ENCODE measurements at places on chromosomes 1 and 21.

DNA sequence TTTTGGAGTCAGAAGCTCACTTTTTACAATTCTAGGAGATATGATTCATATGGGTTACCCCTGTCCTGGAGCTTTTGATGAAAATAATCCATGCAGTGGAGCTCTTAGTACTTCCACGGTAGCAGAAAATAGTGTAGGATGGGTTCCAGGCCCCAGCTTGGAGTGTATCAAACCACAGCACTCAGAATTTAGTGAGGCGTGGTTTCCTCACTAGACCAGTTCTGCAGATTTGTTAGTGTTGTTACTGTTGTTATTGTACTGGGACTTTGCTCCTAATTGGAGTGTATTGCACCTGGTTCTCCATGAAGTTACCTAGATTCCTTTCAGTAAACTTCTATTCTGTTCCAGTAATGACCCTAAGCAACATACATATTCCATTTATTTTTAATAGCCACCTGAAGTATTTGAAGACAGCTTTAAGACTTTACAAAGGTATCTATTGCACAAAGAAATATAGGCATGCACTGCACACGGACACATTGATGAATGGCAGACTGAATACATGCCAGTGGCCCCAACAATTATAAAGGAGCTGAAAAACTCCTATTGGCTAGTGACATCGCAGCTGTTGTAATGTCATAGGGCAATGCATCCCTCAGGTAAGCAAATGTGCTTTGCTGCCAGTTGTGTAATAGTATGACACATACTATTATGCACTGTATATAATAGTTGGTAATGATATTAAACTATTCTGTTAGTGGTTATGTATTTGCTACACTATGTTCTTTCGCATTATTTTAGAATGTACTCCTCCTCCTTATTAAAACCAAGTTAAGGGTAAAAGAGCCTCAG is 1058.0 kb downstream of the KCNT2 start:
- no peaks in the 10 kb centered on the region for H3K4me1 ChIP-seq
- no peaks in the 10 kb centered on the region for H3K36me3 ChIP-seq
- DNase-seq: no peak
- H3K4me3 ChIP-seq: no peak overlapping the region

DNA sequence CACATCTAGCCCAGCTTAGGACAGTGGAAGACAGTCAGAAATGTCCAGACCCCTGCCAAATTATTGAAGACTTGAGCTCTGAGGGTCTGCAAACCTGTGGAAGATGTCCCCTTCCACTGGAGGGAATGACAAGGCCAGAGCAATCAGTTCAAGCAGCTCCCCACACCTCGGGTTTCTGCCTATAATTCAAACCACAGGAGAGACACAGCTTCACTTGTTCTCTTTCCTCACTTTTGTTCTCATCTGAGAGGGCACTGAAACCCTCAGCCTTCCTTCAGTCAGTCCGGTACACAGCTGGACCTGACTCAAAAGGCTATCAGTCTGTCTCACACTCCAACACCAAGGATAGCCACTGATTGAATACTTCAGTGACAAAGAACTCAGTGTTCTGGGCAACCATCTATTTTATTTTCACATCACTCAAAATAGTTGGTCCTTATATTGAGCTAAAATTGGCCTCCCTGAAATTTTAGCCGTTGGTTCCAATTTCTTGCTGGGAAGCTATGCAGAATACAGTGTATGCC is 70.1 kb downstream of the TENT5C start:
- no peak overlapping the region for H3K27ac ChIP-seq
- no peak for DNase-seq
- H3K36me3 ChIP-seq: no peaks in the 10 kb centered on the region
- H3K27me3 ChIP-seq: peaks cover 33% of the 10 kb centered on the region

DNA sequence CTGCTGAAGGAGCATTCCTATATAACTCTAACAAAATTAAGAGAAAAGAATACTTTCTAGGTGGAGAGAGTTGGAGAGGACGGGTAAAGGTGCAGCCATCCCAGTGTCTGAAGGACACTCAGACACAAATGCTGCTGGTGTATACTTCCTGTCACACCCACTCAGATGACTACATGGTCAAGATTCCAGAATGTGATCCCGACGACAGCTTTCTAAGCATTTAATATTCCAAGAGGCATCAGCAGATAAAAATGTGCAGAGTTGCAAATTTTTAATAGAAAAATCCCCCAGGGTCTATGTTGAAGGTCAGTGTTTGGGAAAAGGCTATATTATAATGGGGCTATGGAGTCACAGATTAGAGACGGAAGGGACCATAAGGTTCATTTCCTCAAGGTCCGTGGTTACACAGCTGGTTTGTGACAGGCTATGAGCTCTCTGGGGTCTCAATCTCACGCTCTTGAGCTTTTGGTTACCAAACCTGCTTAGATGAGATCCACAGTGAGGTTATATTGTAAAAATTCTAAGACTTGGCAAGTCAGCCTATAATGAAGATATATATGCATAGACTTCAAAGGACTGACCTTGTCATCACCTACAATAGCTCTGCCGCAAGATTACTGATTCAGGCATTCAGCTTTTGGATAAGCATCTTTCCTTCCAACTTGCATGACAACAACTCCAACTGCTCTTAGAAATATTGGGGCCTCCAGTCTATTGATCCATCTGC is 35.1 kb downstream of the ZNF281 start:
- no peak overlapping the region for H3K27ac ChIP-seq
- no peaks in the 10 kb centered on the region for H3K27me3 ChIP-seq
- no peak for DNase-seq
- H3K4me1 ChIP-seq: peaks cover 2% of the 10 kb centered on the region
- no peak overlapping the region for H3K4me3 ChIP-seq

- no peaks in the 10 kb centered on the region for H3K27me3 ChIP-seq
- H3K36me3 ChIP-seq: peaks cover 17% of the 10 kb centered on the region
- DNase-seq: no peak
- H3K4me3 ChIP-seq: no peak overlapping the region
- no peak overlapping the region for H3K27ac ChIP-seq
These were observed 138.4 kb upstream of the TIAM1 start for GRCh38 chr21:31482460-31482859.

- no peaks in the 10 kb centered on the region for H3K27me3 ChIP-seq
- no peaks in the 10 kb centered on the region for H3K4me1 ChIP-seq
- peaks cover 6% of the 10 kb centered on the region for H3K36me3 ChIP-seq
- no peak for DNase-seq
These were observed 214.5 kb upstream of the ZRANB2 start for GRCh38 chr1:71295350-71295749.

GRCh38 chr1:154791292-154792166 is 78.6 kb downstream of the KCNN3 start:
- peak overlapping the region; percentile 60 for H3K4me3 ChIP-seq
- DNase-seq: peak; percentile 83
- peaks cover 55% of the 10 kb centered on the region for H3K4me1 ChIP-seq
- H3K27ac ChIP-seq: peak overlapping the region; percentile 96
- H3K27me3 ChIP-seq: no peaks in the 10 kb centered on the region

DNA sequence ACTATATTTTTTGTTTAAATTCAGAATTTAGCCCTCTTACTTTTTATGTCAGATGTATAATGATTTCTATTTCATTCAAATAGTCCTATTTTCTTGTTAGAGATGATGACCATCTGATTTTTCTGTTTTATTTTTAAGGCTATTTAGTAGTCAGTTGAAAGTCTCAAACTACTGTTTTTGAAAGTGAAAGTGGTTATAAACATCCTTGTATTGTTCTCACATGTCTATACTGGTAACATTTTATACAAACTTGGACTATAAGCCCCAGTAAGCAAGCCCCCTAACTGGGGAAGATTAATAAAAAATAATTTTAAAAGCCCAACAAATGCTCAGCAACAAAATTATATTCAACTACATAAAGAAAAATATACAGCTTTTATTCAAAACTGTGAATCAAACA is 271.3 kb upstream of the RGS18 start:
- H3K4me3 ChIP-seq: no peak overlapping the region
- no peaks in the 10 kb centered on the region for H3K4me1 ChIP-seq
- no peaks in the 10 kb centered on the region for H3K27me3 ChIP-seq
- DNase-seq: no peak
- H3K27ac ChIP-seq: no peak overlapping the region

GRCh38 chr1:114756949-114757454 is 782 bp downstream of the CSDE1 start:
- no peak for DNase-seq
- peak overlapping the region; percentile 99 for H3K27ac ChIP-seq
- H3K4me3 ChIP-seq: peak overlapping the region; percentile 99
- H3K4me1 ChIP-seq: peaks cover 61% of the 10 kb centered on the region

- H3K27ac ChIP-seq: no peak overlapping the region
- no peak overlapping the region for H3K4me3 ChIP-seq
- DNase-seq: no peak
These were observed 19.0 kb upstream of the ZNF678 start for GRCh38 chr1:227544067-227545050.

DNA sequence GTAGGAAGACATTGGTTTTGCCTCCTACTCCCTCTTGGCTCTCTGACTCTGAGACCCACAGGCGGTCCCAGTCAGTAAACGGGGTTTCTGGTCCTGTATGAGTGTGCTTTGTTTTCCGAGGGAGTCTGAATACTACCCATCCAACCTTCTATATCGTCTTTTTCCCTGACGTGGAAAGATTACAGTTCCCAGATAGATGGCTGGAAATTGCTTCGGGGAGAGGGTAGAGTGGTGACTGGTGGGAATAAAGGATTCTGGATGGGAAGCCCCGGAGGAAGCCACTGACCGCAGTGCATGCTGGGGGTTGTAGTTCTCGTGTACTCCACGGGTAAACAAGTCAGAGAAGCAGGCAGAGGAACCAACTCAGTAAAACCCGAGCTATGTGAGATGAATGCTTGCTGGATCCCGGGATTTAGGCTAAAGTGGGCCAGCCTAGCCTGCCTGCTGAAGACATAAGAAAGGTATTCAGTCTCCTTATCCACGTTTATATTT is 66.2 kb upstream of the IRF2BP2 start:
- H3K36me3 ChIP-seq: no peaks in the 10 kb centered on the region
- H3K27ac ChIP-seq: peak overlapping the region; percentile 74
- H3K27me3 ChIP-seq: no peaks in the 10 kb centered on the region
- peaks cover 3% of the 10 kb centered on the region for H3K4me1 ChIP-seq

DNA sequence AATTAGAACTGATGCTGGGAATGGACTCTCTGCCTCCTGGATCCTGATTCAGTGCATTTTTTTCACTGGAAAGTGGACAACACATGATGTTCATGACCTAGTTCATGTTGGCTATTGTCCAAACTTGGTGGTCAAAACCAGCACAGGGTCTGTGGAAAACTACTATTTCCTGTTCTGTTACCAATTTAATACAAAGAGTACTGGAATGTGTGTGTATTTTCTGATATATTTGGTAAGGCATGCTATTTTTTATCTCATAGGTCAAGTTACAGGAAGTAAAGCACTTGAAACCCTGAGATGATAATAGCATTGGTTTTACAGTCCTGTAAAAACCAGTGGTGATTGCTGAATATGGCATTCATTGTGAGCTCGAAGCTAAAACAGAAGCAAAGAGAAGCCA is 89.9 kb downstream of the SGIP1 start:
- H3K4me1 ChIP-seq: no peaks in the 10 kb centered on the region
- peaks cover 5% of the 10 kb centered on the region for H3K27me3 ChIP-seq
- no peaks in the 10 kb centered on the region for H3K36me3 ChIP-seq

DNA sequence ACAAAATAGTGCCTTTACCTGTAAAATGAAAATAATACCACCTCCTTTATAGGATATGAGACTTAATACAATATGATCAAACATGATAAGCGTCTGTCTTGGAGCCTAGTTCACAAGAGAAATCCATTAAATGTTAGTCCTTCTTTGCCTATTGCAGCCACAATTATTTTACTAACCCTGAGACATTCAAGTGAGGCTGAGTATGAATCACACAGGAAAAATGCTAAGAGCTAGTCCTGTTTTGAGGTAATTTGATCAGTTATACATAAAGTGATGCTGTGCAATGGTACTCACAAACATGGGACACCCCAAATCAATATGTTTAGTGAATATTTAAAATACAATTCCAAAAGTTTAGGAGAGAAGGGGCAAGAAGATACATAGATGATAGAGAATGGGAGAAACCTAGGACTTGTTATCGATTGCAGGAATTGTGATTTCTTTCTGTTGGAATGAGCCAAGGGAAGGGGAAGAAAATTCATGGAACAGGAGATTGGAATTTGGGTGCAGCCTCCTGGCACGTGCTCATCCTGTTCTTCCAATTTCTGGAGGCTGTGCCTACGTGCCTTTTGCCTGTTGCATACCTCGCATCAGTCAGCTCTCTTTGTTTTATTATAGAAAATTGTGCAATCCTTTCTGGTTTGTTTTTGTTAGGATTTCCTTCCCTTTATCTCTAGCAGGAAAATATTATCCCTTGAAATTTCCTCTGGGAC is 39.9 kb upstream of the BACH1 start:
- no peaks in the 10 kb centered on the region for H3K4me1 ChIP-seq
- no peak for DNase-seq
- no peaks in the 10 kb centered on the region for H3K36me3 ChIP-seq

DNA sequence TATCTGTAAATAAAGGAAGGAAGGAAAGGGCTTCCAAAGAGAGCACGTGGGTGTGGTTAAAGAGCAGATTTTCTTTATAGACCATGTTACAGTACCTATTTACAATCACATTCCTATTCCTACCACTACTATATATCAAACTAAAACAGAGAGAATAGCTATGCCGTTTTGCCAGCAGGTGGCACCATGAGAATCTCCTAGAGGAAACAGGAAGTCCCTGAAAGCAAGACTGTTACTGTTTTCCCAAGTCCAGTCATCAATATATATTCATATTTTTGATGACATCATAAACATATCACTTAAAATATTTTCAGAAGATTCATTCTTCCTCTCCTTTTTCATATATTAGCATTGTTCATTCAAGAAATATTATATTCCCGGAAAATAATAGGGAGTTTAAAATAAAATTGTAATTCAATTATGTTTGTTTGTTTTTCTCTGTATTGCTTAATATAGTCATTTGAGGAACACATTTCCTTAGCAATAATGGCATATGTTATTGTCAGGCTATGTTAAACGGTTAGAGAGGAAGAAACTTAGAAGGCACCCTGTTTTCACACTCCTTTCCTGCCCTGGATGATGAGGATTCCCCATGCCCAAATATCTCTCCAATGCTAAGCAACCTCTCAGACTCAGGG is 6.6 kb downstream of the CCDC190 start:
- H3K36me3 ChIP-seq: no peaks in the 10 kb centered on the region
- no peak overlapping the region for H3K4me3 ChIP-seq
- peak; percentile 6 for DNase-seq
- H3K27ac ChIP-seq: no peak overlapping the region

GRCh38 chr1:208603721-208604120 is 359.5 kb upstream of the PLXNA2 start:
- H3K27ac ChIP-seq: no peak overlapping the region
- H3K27me3 ChIP-seq: peaks cover 22% of the 10 kb centered on the region
- H3K36me3 ChIP-seq: no peaks in the 10 kb centered on the region
- no peak for DNase-seq

Data from naive thymus-derived CD8-positive, alpha-beta T cell (primary cell).